ENCODE measurements at places on chromosomes 12 and 14.
A peak's percentile ranks its signal among the peaks of the same experiment; 100 is the strongest.

DNA sequence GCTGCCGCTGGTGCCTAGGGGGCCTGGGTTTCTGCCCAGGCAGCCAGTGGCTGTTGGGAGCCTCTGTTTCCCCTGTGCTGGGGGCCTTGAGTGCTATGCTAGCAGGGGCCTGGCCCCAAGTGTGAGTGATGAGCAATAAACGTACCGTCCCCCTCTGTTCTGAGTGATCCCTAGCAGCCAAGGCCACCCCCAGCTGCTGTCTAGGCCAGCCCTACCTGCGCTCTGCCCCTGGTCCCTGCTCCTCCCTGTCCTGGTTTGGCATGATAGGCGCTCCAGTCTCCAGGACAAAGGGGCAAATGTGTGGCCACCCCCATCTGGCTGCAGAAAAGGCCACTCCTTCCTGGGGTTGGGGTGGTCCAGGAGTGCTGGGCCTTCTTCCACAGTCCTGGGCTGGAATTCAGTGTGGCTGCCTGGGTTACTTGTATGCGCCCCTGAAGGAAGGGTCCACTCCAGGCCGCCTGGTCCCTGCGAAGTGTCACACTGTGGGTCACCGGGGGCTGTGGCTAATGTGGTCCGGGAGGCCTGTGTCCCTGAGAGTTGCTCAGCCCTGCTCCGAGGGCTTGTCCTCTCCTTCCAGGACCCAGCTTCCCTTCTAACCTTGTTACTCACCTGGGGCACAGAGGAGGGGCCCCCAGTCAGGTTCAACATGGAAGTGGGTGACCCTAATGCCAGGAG lies 7.0 kb downstream of the TRMT61A start:
- no peak for DNase-seq

DNA sequence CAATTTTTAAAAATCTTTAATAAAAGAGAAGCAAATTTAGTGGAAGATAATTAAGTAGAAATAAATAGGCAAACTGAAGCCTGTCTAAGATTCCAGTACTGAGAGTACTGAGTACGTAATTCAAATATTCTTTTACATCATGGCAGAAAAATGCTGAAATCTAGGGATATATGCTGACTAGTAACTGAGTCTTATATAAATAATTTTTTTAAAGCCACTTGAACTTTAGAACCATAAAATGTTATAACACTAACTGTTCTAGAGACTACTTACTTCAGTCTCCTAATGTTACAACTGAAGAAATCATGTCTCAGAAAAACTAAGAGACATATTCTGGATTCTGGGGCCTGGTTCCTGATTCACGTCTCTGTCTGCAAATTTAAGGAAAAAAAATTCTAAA lies 230.6 kb upstream of the PLEKHG7 start:
- DNase-seq, result no peak

GRCh38 chr14:99551034-99551922 lies 52.7 kb downstream of the CCDC85C start:
- no peak for DNase-seq

GRCh38 chr14:78007160-78007559 lies 163.0 kb upstream of the NRXN3 start:
- no peak for DNase-seq

DNA sequence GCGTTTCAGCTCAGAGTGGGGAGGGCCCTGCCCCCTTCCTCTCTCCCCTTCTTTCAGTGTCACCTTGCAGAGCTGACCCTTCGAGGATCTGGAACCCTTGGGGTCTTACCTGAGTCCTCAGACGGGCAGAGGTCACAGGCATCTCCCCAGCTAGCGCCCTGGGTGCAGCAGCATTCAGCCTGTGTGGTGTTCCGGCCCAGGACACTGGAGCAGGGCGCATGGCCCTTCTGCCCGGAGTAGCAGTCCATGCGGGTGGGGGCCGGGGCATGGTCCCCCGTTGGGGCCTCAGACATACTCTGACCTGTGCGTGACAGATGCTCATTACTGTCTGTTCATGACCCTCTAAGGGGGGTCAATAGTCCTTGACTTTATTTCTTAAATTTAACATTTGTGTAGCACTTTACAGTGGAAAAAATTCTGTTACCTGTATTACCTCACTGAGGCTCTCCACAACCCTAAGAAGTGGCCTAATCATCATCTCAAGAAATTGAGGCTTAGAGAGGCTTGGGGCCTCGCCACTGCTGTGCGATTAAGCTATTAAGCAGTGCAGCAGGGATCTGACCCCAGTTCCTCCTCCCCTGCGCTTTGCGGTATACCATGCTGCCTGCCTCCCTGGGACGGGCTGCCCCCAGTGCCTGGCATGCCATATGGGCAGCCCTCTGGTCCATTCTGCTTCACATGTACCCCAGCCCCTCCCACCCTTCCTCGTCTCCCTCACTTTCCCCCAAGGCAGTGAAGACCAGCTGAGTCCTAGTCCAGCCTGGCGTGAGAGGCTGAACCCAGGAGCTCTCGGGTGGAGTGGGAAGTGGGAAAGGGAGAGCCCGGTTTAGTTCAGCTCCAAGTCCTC lies 11.5 kb downstream of the ISCA2 start:
- no peak for DNase-seq

- no peak for DNase-seq
Observed at GRCh38 chr14:85417396-85417795, 112.5 kb upstream of the FLRT2 start.

- DNase-seq, result no peak
Observed at GRCh38 chr14:71371711-71372396, 464.6 kb downstream of the PCNX1 start.

DNA sequence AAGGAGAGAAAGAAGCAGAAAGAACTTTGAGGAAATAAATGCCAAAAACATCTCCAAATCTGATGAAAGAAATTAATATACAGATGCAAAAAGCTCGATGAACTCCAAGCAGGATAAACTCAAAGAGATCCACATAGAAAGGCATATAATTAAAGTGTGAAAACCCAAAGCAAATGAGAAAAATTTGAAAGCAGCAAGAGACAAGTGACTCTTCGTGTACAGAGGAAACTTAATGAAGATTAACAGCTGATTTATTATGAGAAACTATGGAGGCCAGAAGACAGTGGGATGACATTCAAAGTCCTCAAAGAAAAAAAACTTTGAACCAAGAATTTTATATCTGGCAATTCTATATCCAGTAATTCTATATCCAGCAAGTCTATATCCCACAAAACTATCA lies 163.0 kb upstream of the TMCC3 start:
- DNase-seq, result no peak

- no peak for DNase-seq
Observed at GRCh38 chr14:86129426-86129825, 599.5 kb downstream of the FLRT2 start.

- no peak for DNase-seq
Observed at GRCh38 chr14:54652605-54653052, 85.7 kb downstream of the SAMD4A start.

- DNase-seq, result no peak
Observed at GRCh38 chr12:132366341-132366861, 37.0 kb upstream of the GALNT9 start.

GRCh38 chr12:19093218-19093617 lies 36.3 kb upstream of the PLEKHA5 start:
- no peak for DNase-seq

GRCh38 chr14:91307652-91308051 lies 63.1 kb upstream of the GPR68 start:
- DNase-seq, result no peak

GRCh38 chr12:56993346-56993745 lies 13.0 kb downstream of the ZBTB39 start:
- no peak for DNase-seq

- DNase-seq, result no peak
Observed at GRCh38 chr14:58972233-58973017, 216.0 kb upstream of the DAAM1 start.

GRCh38 chr12:127496255-127496654 lies 770.7 kb upstream of the TMEM132C start:
- DNase-seq, result no peak

DNA sequence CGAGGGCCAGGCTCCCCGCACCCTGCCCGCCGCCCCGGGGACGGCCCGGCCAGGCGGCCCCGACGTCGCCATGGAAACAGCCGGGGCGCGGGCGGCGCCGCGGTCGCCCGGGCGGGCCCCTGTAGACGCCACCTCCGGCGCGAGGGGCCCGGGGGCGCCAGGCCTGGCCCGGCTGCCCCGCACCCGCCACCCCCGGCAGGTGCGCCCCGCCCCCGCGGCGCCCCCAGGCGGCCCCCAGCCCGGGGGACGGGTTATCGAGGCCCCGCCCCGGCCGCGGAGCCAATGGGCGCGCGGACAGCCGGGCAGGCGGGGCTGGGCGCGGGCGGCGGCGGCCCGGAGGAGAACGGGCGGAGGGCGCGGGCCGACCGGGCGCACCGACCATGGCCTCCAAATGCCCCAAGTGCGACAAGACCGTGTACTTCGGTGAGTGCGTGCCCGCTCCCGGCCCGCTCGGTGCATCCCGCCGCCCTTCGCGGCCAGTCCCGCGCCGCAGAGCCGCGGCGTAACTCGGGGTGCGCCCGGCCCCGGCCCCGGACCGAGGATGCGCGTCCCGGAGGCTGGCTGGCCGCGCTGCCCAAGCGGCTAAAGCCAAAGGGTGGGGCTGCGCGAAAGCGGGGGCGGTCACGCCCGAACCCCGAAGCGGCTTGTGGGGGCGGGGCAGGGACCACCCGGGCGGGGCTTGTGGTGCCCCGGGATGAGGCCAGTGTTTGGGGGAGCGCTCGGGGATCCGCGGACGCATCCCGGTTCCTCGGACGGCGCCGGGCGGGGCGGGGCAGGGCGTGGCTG lies at the start of gene CRIP2:
CRIP2 (plus strand) TSS at position 339 of the 786 bp plus-strand sequence; CDS start at position 381, 42 bp downstream.
- DNase-seq, result peak; percentile 33

GRCh38 chr12:116337312-116337711 lies 59.8 kb upstream of the MED13L start:
- DNase-seq, result no peak

- no peak for DNase-seq
Observed at GRCh38 chr12:50003595-50003994, 21.7 kb downstream of the RACGAP1 start.

GRCh38 chr12:6070472-6071257 lies 53.8 kb downstream of the VWF start:
- no peak for DNase-seq

GRCh38 chr12:105600911-105601545 lies 270.5 kb downstream of the C12orf75 start:
- DNase-seq, result no peak

GRCh38 chr12:1531654-1532374 lies 62.6 kb downstream of the FBXL14 start:
- no peak for DNase-seq

- DNase-seq, result no peak
Observed at GRCh38 chr12:6321905-6322304, 11.4 kb downstream of the PLEKHG6 start.

DNA sequence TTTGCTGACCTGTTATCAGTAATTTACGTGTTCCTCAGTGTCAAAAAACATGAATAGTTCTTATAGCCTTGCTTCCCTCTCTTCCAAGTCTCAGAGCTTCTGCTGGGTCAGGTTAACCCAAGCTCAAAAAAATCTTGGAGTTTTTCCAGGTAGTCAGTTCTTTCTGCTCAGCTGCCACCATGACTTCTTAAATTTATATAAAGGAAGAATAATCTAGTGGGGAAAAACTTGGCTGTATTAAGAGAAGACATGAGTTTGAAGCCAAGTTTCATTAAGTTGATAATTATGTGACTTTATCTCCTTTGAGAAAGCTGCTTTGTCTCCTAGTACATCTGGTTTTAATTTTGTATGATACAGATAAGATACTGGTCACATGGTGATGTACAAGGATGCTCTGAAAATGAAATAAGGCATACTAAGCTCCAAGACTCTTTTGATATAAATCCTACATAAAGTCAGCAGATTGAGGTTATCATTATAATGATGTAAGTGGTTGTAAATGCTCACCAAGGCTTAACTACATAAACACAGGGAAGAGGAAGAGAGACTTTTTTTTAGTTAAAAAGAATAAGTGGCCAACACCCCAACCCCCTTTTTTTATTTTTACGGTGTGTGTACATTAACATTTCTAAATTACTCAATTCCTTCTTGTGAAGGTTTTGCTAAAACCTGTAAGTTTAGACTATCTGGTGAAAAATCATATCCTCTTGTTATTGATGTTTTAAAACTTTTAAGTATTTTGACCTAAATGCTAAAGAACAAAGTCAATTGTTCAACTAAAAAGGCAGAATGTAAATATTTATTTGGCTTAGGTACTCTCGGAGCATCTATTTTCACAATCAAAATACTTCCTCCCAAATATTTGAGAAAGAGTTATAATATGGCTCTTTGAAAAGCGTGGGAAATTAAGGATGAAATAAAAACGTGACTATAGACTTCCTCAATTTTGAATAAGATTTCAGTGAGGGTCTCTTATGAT lies 84.1 kb upstream of the SLC38A2 start:
- no peak for DNase-seq

- DNase-seq, result no peak
Observed at GRCh38 chr14:23093991-23094665, 808 bp downstream of the ACIN1 start.

GRCh38 chr14:77406086-77406485 lies 17.2 kb downstream of the NOXRED1 start:
- no peak for DNase-seq

GRCh38 chr12:124490584-124491305 lies 76.7 kb downstream of the NCOR2 start:
- DNase-seq, result no peak

GRCh38 chr14:81673930-81674329 lies 140.3 kb upstream of the SEL1L start:
- no peak for DNase-seq

- no peak for DNase-seq
Observed at GRCh38 chr12:87413784-87414183, 615.4 kb downstream of the C12orf50 start.

DNA sequence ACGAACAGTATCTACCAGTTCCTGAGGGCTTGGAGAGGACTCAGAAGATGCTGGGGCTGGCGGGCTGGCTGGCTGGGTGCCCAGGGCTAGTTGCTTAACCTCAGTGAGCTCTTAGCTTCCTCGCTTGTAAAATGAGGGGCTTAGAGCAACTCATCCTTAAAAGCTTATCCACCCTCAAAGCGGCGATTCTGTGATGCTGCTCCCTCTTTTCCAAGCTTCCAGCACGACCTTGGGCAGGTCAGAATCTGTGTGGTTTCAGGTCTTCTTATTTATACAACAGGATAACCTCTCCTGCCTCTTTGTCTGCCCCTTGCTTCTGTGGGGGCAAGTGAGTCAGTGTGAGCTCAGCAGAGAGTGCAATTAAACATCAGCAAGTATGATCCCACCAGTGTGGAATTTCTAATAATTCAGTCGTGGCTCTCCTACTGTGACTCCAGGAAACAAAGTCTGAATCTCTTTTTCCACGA lies 281.8 kb downstream of the KSR2 start:
- no peak for DNase-seq

DNA sequence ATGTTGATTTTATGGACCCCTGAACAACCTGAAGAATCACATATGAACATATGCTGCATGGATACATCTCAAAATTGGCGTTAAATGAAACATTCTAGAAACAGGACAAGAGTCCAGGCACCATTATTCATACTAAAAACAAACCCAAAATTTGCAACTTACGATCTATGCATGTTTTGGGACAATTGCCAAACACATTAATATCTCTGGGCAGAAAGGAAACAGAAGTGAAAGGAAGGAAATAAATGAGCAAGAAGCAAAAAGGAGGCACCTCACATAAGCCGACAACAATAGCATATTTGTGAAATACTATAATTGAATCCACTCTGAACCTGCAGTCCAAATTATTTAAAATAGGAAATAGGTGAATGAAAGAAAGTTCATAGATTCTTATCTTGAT lies 1505.3 kb downstream of the AACS start:
- no peak for DNase-seq

GRCh38 chr14:99179946-99180345 lies 92.1 kb downstream of the BCL11B start:
- DNase-seq, result no peak

GRCh38 chr12:128707488-128707887 lies 116.3 kb downstream of the SLC15A4 start:
- DNase-seq, result no peak
